AG10803 (cell line): ENCODE measurements at places on chromosomes 6 and 20.

GRCh38 chr6:13113981-13114593 lies 214.2 kb downstream of the TBC1D7 start:
- no peak for DNase-seq

DNA sequence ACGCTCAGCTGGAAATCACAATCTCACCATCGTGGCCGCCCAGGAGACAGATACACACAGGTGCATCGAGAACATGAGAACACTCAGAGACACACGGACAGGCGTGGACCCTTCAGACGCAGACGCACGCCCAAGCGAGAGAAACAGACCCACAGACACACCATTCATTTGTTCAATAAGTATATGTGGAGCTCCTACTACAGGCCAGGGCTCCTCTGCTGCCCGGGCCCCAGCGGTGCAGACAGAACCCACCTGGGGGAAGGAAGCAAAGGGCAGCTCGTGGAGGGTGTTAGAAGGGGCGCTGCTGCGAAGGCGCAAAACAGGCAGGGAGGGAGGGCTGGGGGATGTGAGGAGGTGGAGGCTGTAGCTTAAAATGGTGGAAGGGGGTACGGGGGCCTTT lies 39.2 kb downstream of the SRC start:
- DNase-seq: no peak

GRCh38 chr6:73798592-73798991 lies 102.6 kb downstream of the CD109 start:
- peak; percentile 95 for DNase-seq

DNA sequence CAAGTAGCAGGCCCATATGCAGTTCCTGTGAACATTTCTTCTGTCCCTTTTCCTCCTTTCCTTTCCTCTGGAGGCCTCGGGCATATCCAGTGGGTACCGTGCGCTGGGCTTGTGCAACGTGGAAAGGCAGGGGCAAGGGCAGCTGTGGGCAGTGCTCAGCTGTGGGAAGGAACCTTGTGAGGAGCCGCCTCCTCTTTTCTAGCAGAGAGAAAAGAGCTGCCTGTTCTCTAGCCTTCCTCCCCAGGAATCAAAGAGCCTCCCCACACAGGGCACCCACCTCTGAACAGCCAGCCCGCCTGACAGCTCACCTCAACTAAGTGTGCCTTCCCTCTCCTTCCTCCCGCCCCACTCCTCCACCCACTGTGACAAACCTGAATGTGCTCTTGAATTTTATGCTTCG lies 143.3 kb upstream of the HDDC2 start:
- no peak for DNase-seq

DNA sequence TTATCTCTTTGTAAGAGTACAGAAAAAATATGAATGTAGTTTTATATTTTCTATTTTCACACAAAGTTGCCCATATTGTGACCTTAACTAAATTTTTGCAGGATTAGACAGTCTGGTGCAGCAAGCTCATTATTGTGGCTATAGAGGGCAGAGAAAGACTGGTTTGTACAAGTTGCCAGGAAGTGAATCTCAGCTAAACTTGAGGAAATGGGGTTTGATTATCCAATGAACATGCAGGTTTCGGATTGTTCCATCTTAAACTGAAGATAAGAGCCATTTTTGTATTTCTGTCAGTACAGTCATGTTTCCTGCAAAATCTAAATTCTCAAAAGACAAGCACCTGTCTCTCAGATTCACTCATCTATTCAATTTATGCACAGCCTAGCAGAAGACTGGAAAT lies 390.9 kb downstream of the MMUT start:
- DNase-seq: no peak

- no peak for DNase-seq
These were observed 92.1 kb upstream of the NEDD9 start for GRCh38 chr6:11324453-11325015.

- DNase-seq: no peak
These were observed 134.1 kb upstream of the CITED2 start for GRCh38 chr6:139508576-139508975.

- DNase-seq: no peak
These were observed 164.3 kb downstream of the VEGFA start for GRCh38 chr6:43934183-43934802.

GRCh38 chr6:24949020-24949569 lies 13.3 kb upstream of the RIPOR2 start:
- DNase-seq: no peak

DNA sequence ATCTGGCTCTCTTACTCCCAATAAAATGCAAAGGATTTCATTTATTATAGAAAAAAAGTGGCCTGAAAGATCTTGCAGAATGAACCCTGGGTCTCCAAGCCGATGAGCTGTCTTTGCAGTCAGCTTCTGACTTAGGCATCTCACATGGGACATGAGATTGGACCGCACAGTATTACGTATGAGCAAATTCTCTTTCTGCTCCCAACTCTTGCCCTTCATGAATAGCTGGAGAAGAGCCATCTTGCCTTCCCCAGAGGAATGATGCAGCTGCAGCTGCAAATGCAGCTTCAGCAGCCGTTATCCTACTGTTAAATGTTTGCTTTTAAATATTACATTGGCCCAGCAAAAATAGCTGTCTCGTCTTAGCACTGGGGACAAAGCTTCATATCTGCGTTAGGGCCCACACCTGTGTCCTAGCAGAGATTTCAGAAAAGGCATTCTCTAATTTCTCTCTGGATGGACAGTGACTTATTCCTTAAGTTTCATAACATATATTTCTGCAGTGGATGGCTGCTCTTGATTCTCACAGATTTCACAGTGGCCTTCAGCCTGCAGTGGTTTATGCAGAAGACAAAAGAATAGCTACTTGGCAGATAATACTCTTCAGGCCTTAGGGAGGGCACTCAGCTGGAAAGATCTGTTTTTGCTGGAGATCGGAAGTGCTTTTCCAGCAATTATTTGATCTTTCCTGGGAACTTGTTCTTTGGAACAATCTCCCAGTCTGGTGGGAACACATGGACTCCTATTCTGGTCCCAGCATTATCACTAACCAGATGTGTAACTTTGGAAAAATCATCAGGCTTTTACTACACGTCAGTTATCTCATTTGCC lies 129.2 kb downstream of the FYN start:
- peak; percentile 80 for DNase-seq

DNA sequence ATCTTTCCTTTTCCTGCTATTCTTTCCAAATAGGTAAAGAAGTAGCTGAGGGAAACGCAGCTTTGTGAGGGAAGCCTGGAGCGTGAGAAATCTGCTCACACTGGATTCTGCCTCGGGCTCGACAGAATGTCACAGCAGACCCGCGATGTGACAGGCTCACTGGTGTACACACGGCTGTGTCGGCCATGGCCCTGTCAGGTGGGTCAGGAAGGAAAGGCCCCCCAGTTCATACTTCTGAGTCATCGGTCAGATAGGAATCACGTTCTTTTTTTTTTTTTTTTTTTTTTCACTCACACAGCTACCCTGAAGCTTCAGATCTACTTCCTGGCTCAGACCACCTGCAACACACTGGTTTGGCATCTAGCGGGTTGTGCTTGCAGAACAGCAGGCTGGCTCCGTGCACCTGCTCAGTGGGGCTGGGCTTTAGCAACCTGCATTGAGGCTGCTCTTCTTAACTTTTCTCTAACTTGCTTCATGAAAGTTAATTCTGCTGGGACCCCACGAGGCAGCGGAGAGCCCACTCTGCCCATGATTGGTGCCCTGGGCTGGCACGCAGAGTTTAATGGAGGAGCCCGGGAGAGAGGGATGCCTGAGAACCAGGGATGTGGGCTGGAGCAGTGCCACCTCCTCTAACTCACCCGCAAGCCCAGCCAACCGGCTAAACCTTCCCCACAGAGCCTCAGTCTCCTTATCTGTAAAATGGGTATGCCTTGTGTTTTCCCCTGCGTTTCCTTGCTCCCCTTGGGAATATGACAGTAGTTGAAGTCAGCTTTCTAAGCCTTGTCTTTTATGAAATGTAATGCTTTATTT lies 61.5 kb upstream of the FNDC1 start:
- no peak for DNase-seq

- DNase-seq: peak; percentile 49
These were observed 95.8 kb upstream of the TAB2 start for GRCh38 chr6:149221774-149222070.

- DNase-seq: no peak
These were observed 51.9 kb upstream of the MRPS10 start for GRCh38 chr6:42269553-42269952.

GRCh38 chr6:33433001-33433543 lies 13.2 kb downstream of the SYNGAP1 start:
- no peak for DNase-seq

DNA sequence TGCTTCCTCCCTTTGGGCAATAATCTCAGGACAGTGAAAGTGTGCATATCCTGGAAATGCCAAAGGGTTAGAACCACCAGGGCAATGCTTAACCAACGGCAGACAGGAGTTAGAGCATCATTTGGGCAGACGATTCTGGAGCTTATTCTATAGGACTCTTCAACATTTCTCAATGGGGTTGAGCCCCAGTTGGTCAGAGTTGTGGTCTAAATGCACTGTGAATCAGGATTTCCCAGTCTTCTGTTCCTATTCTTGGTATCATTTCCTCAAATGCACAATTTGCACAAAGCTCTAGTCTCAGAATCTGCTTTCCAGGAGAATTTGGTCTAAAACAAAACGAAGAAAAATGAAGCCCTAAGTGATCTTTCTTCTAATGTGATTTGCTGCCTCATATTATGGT lies 389.6 kb upstream of the JAG1 start:
- no peak for DNase-seq

DNA sequence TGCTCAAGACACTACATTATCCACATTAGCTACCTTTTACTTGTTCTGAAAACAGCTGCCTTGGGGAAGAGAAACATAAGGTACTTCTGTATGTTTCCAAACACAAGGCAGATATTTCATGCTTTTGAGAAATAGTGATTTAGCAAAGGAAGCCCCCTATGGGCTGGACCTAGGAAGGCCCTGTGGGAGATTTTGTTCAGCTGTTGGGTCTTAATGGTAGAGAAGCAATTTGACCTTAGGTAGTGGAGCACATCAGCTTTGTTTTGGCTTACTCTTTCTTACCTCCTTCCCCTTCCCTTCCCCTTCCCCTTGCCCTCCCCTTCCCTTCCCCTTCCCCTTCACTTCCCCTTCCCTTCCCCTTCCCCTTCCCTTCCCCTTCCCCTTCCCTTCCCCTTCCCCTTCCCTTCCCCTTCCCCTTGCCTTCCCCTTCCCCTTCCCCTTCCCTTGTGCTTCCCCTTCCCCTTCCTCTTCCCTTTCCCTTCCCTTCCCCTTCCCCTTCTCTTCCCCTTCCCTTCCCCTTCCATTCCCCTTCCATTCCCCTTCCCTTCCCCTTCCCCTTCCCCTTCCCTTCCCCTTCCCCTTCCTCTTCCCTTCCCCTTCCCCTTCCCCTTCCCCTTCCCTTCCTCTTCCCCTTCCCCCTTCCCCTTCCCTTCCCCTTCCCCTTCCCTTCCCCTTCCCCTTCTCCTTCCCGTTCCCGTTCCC lies 84.6 kb downstream of the ANKS1A start:
- no peak for DNase-seq

DNA sequence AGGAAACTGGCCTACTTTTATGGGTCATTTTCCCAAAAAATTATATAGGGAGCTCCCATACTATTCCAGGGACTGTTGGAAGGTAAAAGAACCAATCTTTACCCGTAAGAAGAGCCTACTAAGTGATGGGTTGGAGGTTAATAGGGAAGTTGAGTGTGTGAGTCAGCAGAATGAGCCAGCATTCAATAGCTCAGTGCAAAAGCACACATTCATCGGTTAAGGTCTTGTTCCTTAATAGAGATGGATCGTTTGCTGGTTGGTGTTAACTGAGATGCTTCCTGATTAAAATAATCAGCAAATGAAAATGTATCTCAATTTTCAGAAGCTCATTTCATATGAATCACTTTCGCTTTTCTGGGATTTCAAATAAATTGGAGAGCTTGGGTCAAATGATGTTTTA lies 115.3 kb upstream of the MRPS10 start:
- DNase-seq: no peak

DNA sequence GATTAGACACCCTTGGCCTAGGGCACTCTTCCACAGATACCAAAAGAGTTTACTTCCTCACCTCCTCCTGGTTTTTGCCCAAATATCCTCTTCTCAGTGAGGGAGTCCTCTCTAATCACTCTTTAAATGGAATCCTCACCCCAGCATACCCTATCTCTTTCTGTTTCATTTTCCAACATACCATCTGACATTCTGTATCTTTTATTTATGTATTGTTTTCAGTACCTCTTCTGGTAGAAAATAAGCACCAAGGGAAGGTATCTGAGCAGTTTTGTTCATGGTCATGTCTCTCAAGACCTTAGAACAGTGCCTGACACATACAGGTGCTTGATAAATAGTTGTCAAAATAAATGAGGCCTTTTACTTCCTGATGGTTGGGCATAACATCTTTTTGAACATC lies 55.1 kb downstream of the KIAA0408 start:
- DNase-seq: no peak

GRCh38 chr6:147811913-147812629 lies 303.6 kb downstream of the SAMD5 start:
- DNase-seq: no peak

DNA sequence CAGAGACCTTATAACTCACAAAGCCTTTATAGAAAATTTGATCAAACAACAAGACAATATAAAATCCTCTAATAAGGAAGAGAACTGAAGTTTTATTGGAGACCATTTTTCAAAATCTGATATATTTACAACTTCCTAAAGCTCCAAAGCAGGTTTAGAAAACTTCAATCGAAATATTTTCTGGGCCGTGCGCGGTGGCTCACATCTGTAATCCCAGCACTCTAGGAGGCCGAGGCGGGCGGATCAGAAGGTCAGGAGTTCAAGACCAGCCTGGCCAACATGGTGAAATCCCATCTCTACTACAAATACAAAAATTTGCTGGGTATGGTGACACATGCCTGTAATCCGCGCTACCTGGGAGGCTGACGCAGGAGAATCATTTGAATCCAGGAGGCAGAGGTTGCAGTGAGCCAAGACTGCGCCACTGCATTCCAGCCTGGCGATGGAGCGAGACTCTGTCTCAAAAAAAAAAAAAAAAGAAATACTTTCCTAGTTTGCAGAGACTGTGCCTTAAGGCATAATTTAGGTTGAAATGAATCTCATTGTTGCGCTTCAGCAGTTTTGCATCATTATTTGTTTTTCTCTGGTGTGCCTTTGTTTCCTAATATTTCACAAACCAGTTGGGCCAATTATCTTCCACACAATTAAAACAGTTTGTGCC lies 60.6 kb upstream of the ASIP start:
- DNase-seq: peak; percentile 36

DNA sequence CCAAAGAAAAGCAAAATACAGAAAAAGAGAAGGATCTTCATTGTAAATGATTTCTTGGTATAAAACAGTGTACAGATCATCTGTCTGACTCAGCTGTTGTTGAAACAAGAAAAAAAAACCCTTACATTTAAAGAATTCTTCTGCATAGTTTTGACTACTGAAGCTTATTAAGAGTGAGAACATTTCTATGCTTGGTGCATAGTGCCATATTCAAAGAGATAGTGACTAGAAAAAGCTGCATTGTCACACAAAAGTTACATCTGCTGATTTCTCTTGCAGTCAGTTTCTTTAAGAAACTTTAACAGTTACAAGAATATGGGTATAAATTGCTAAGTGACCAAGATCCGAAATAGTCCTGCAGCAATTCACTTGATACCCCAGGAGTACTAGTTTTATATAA lies at the start of gene DEFB112:
TSS of gene DEFB112 (minus strand) at position 101 of the 400 bp plus-strand sequence. CDS start at position 41, 60 bp downstream.
- no peak for DNase-seq
